ENCODE measurements at places on chromosomes 7 and 10.

DNA sequence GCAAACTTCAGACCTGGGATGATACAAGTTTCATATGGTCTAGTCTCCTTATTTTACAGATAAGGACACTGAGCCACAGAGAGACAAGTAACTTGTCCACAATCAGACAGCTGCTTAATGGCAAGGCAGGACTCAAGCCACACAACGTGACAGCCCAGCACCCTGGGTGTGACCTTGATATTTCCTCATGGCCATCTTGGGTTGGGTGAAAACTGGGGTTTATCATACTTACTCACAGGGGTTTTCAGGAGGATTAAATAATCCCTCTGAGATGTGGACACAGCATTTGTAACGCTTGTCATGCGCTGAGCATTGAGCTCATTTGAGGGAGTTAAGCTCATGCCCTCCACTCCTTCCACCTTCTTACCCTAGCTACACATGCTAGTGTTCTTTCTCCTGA is 58.0 kb downstream of the ABLIM1 start:
- DNase-seq: no peak

- DNase-seq: no peak
Measured at GRCh38 chr10:69579464-69580060, 6.3 kb upstream of the NEUROG3 start.

- no peak for DNase-seq
Measured at GRCh38 chr7:45082831-45083331, 5.9 kb downstream of the NACAD start.

DNA sequence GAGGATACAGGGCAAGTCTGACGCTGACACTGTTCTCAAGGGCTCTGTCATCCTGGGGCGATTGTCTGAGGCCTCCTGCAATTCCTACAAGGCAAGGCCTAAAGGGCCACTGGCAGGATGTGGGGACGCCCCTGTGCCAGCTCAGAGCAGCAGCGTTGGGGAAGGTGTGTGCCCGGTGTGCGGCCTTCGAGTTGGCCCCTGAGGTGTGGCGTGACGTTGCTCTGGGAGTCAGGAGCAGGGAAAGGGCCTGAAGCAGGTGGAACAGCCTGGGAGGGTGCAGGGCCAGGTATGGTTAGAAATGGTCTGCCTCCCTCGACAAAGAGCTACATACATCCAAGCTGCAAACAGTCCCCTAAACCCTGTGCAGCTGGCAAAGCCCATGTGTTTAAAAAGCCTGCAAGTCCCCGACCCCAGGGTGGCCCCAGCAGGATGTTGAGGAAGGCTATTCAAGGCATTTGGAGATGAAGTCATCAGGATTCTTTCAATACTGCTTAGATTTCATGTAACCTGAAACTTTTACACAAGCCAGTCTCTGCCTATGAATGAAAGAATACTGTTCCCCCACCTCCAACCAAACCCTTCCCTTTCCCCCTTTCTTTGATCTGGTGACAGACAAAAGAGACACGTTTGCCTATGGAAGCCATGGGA is 142.5 kb upstream of the TNS3 start:
- no peak for DNase-seq

DNA sequence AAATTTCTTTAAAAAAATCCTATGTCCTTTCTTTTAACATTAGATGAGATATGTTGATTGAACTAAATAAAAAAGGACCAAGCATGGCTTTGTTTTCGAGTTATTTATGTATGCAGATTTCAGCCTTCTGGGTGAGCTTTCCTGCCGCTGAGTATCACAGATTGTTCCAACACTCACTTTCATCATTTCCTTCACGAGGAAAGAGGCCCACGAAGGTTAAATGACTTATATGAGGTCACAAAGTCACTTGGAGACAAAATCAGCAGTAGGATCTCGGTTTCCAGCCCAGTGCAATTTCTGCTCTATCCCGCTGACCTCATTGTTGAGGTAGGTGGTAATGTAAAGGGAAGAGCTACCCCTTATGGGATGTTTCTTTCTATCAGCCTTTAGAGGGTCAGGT is 226.8 kb downstream of the SKAP2 start:
- DNase-seq: no peak

DNA sequence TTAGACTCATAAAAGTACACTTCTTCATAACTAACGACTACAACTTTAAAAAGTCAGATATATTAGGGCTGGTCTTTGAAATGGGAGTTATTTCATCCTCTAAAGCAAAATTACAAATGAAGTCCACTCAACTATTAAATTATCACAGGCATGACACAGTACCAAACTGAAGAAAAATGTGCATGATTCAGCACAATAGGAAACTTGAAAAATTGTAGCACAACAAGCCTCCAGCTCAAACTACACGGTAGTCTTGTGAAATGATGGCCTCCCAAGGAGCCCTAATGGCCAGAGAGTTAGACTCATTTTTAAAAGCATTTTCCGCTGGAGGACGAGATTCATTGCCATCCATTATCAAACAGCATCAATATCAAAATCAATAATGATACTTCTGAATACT is 76.4 kb downstream of the MAGI2 start:
- DNase-seq: no peak

DNA sequence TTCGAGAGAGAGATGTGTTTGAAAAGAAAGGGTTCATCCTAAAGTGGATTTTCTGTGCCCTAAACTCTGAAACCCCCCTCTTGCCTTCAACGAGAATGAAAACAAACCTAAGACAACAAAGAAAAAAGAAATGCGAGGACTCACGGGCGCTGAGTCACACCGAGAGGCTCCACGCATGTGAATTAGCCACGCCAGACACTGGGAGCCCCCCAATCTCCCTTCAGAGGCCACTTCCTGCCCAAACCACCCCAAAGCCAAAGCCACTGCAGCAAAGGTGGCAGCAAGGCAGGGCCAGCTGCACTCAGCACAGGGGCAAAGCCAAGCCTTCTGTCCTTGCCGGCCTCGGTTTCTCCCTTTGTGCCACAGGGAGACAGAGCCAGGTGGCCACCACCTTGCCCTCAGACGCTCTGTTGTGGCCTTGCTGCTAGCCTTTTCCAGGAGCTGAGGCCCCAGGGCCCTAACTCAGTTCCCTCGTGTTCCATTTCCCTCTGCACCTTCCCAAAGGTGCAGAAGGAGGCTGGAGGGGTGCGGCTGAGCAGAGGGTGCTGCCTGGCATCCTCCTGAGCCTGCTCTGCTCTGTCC is 93.3 kb downstream of the FAM53B start:
- peak; percentile 87 for DNase-seq

GRCh38 chr7:17932770-17933169 is 7.5 kb downstream of the SNX13 start:
- no peak for DNase-seq

DNA sequence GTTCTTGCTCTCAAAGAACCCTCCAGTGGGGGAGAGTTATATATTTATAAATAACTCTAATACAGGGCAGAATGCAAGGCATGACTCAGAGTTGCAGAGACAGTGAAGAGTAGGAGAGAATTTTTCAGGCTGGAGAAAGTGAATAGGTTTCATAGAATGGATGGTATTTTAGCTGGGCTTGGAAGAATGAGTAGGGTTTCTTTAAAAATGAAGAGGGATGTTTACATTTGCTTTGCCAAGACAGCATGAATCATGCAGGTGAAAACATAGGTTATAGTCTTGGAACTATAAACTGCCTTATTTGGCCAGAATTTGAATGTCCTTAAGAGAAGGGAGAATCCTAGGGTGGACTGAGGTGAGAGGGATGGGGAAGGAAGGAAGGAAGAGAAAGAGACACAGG is 124.8 kb downstream of the CPED1 start:
- DNase-seq: no peak

- DNase-seq: no peak
Measured at GRCh38 chr10:125235093-125236069, 75.0 kb upstream of the CTBP2 start.

GRCh38 chr10:33112831-33113455 is 154.9 kb upstream of the ITGB1 start:
- DNase-seq: no peak

- no peak for DNase-seq
Measured at GRCh38 chr7:112183266-112183665, 22.9 kb downstream of the DOCK4 start.

GRCh38 chr7:134836447-134836846 is 57.0 kb downstream of the CALD1 start:
- DNase-seq: no peak

- DNase-seq: no peak
Measured at GRCh38 chr10:114632869-114633715, 25.0 kb downstream of the ABLIM1 start.

DNA sequence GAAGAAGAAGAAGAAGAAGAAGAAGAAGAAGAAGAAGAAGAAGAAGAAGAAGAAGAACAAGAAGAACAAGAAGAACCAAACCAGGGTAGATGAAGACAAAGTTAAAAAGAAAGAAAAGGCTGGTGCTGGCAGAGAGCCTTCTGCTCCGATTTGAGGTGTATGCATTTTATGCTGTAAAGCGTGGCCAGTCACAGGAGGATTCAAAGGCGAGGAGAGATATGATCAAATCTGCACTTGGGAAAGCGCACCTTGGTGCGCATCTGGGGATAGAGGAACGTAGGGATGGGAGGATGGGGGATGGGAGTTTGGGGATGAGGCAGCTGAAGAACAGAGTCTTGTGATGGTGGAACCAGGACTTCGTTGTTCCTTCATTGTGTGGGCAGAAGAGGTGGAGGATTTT is at the start of gene NME8:
Gene NME8, plus strand, starts transcription at position 301 of the 400 bp plus-strand sequence. CDS start 1,670 bp downstream, outside the sequence.
- DNase-seq: no peak

GRCh38 chr7:148633761-148634160 is 43.2 kb downstream of the C7orf33 start:
- no peak for DNase-seq

- DNase-seq: no peak
Measured at GRCh38 chr10:77377678-77378352, 259.8 kb downstream of the KCNMA1 start.

Measured in spleen (tissue), 13 donors.